ENCODE measurements at places on chromosomes 7 and 10. TPM values are rescaled to one million over a fixed set of nuclear protein-coding genes. Genes with fewer than 3 reads are reported as not detected.

- no peak overlapping the region for H3K4me3 ChIP-seq
- no peaks in the 10 kb centered on the region for H3K36me3 ChIP-seq
- H3K27ac ChIP-seq = no peak overlapping the region
These were observed 180.0 kb downstream of the GFRA1 start for GRCh38 chr10:116093031-116093430.

- H3K4me3 ChIP-seq = no peak overlapping the region
- no peaks in the 10 kb centered on the region for H3K36me3 ChIP-seq
- DNase-seq = no peak
- no peaks in the 10 kb centered on the region for H3K27me3 ChIP-seq
- H3K4me1 ChIP-seq = no peaks in the 10 kb centered on the region
- no peak overlapping the region for H3K27ac ChIP-seq
These were observed 75.4 kb downstream of the HDAC9 start for GRCh38 chr7:18570890-18571478.

GRCh38 chr7:81819861-81820260, 50.0 kb upstream of the HGF start:
- H3K4me1 ChIP-seq = no peaks in the 10 kb centered on the region
- H3K4me3 ChIP-seq = no peak overlapping the region
- H3K27me3 ChIP-seq = no peaks in the 10 kb centered on the region
- no peaks in the 10 kb centered on the region for H3K36me3 ChIP-seq
- H3K27ac ChIP-seq = no peak overlapping the region

DNA sequence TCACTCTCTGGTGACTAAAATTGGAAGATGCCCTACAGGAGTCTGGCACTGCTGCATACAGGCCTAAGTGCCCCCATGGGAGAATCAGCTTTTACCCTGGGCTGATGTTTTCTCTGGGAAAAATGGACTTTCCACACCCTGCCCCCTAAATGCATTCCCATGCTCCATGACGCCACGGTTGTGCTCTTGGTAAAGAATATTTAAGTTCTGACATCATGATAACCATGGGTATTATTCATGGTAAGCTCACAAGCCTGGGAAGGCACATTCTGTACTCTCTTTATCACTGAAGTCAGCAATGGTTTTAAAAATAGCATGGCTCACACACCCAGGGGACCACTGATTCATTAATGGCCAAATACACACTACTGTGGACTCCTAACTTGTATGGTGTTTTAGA, 43.4 kb downstream of the HIPK2 start:
- no peak overlapping the region for H3K4me3 ChIP-seq
- H3K4me1 ChIP-seq = peaks cover 18% of the 10 kb centered on the region
- no peaks in the 10 kb centered on the region for H3K36me3 ChIP-seq
- H3K27me3 ChIP-seq = no peaks in the 10 kb centered on the region
- DNase-seq = no peak

- no peak overlapping the region for H3K27ac ChIP-seq
- no peak for DNase-seq
- no peak overlapping the region for H3K4me3 ChIP-seq
- H3K36me3 ChIP-seq = no peaks in the 10 kb centered on the region
- H3K27me3 ChIP-seq = no peaks in the 10 kb centered on the region
These were observed 138.8 kb upstream of the FAM20C start for GRCh38 chr7:53531-53930.

TMEM178B gene
- 2.4 TPM for total RNA-seq

DNA sequence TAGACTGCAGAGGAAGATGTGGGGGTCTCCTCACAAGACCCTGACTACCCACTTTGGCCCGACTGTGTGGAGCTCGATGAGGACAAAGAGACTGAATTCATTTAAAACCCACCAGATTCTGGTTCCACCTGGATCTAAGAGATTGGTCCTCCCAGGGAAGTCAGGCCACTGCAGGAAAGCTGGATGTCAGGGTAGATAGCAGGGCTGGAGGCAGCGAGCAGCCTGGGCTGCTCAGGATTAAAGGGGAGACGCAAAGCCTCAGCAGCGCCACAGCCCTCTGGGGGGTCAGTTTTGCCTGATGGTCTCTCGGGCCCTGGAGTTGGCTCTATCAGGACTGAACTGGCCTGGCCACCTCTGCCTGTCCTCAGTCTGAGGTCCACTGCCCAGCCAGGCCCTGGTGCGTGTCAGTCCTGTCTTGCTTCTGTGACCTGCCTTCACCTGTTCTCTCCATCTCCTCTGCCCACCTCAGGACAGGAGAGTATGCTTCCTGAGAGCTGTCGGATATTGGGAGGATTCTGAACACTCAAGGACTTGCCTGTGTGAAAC, 12.2 kb upstream of the KLRG2 start:
- DNase-seq = no peak
- no peak overlapping the region for H3K27ac ChIP-seq
- no peaks in the 10 kb centered on the region for H3K36me3 ChIP-seq
- H3K4me1 ChIP-seq = no peaks in the 10 kb centered on the region
- H3K27me3 ChIP-seq = no peaks in the 10 kb centered on the region
- H3K4me3 ChIP-seq = no peak overlapping the region

GRCh38 chr10:48474765-48475365, 130.0 kb downstream of the ARHGAP22 start:
- DNase-seq = no peak
- H3K27me3 ChIP-seq = no peaks in the 10 kb centered on the region
- no peaks in the 10 kb centered on the region for H3K36me3 ChIP-seq
- H3K4me3 ChIP-seq = no peak overlapping the region
- no peaks in the 10 kb centered on the region for H3K4me1 ChIP-seq

GRCh38 chr7:2571409-2571808, 12.6 kb downstream of the IQCE start:
- H3K27ac ChIP-seq = no peak overlapping the region
- no peak overlapping the region for H3K4me3 ChIP-seq
- H3K27me3 ChIP-seq = no peaks in the 10 kb centered on the region
- H3K36me3 ChIP-seq = peaks cover 4% of the 10 kb centered on the region
- H3K4me1 ChIP-seq = peaks cover 13% of the 10 kb centered on the region

CTTNBP2 gene
- 15.4 TPM for total RNA-seq

- no peaks in the 10 kb centered on the region for H3K36me3 ChIP-seq
- H3K27me3 ChIP-seq = no peaks in the 10 kb centered on the region
- no peak overlapping the region for H3K4me3 ChIP-seq
- H3K27ac ChIP-seq = no peak overlapping the region
- no peaks in the 10 kb centered on the region for H3K4me1 ChIP-seq
These were observed 169.3 kb upstream of the PRSS1 start for GRCh38 chr7:142579946-142580345.

ANXA8L1 gene
- total RNA-seq = 18.9 TPM

- DNase-seq = no peak
- H3K4me1 ChIP-seq = peaks cover 1% of the 10 kb centered on the region
- H3K27me3 ChIP-seq = no peaks in the 10 kb centered on the region
- no peak overlapping the region for H3K4me3 ChIP-seq
These were observed 25.9 kb upstream of the C10orf71 start for GRCh38 chr10:49273082-49273465.

DNA sequence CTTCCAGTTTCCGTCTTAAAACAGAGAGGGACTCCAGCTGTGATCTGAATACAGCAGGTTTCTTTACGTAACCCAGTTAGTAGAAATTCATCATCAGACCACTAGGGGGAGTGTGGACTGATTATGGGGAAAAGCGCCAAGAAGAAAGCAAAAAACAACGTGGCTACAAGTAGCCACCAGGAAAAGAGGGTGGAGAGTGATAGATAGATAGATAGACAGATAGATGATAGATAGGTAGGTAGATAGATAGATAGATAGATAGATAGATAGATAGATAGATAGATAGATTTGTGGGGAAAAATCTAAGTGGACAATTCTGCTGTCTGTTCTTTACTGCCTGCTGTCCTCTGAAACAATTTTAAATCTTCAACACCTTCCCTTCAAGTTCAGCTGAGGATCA, 12.7 kb upstream of the AKR1B10 start:
- H3K27me3 ChIP-seq = no peaks in the 10 kb centered on the region
- H3K36me3 ChIP-seq = no peaks in the 10 kb centered on the region
- H3K27ac ChIP-seq = no peak overlapping the region
- no peak overlapping the region for H3K4me3 ChIP-seq
- DNase-seq = peak; percentile 73
- H3K4me1 ChIP-seq = no peaks in the 10 kb centered on the region

DNA sequence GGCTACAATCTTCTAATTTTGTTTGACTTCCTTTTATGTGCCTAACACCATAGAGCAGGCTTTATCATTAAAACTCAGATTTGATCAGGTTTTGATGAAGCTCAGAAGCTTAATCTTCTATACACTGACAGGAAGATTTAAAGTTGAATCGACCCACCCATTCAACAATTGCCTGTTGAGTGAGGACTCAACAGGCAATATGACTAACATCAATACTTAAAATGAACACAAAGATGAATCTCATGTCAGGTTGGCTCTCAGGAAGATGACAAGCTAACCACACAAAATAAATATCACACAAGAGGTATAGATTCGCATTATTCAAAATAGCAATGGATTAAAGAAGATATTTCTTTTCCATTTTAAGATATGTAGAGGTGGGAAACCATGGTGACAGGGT, 36.7 kb upstream of the SNX13 start:
- H3K27ac ChIP-seq = no peak overlapping the region
- no peaks in the 10 kb centered on the region for H3K27me3 ChIP-seq
- H3K4me1 ChIP-seq = no peaks in the 10 kb centered on the region
- no peak for DNase-seq
- H3K36me3 ChIP-seq = no peaks in the 10 kb centered on the region
- H3K4me3 ChIP-seq = no peak overlapping the region

METTL2B gene
- 25.0 TPM for total RNA-seq

GRCh38 chr10:27794157-27794556, 48.5 kb upstream of the MKX start:
- no peaks in the 10 kb centered on the region for H3K27me3 ChIP-seq
- no peaks in the 10 kb centered on the region for H3K36me3 ChIP-seq
- no peak for DNase-seq
- no peaks in the 10 kb centered on the region for H3K4me1 ChIP-seq

DNA sequence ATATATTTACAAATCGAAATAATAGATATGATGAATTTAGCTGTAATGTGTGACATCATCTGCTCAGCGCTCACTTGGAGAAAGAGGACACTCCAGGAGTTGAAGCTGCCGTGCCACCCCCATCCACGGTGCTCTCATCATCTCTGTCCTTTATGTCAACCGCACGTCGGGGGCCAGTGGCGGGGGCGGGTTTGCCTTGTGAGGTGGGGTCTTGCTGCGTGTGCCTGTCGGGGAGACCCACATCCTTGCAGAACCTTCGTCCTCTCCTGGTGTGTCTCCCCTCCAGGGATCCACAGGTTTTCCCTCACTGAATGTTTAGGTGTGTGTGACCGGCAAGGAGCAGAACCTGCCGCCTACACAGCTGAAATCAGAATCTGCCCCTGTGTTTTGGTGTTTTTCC, 71.6 kb downstream of the INPP5A start:
- no peaks in the 10 kb centered on the region for H3K36me3 ChIP-seq
- H3K27me3 ChIP-seq = no peaks in the 10 kb centered on the region
- H3K4me1 ChIP-seq = peaks cover 31% of the 10 kb centered on the region
- no peak for DNase-seq

GPR158 gene
- total RNA-seq = not detected

GRCh38 chr7:91659096-91659495, 221.4 kb downstream of the MTERF1 start:
- no peak overlapping the region for H3K27ac ChIP-seq
- H3K36me3 ChIP-seq = no peaks in the 10 kb centered on the region
- H3K27me3 ChIP-seq = no peaks in the 10 kb centered on the region
- H3K4me1 ChIP-seq = no peaks in the 10 kb centered on the region
- no peak overlapping the region for H3K4me3 ChIP-seq

DNA sequence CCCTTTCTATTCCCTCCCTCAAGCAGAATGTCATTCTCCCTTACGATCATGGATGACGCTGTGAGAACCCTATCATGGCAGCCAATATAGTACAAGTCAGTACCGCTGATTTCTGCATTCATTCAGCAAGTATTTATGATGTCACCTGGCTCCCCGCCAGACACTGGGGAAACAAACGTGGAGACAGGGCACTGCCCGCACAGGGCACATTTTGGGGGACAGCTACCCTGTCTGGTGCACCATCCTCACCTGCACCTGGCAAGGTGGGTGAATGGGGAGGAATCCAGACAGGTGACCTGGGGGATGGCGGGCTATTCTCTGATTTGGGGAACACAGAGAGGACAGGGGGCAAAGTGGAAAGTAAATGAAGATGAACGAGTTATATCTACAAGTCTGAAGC, 28.4 kb downstream of the MKI67 start:
- H3K36me3 ChIP-seq = peaks cover 16% of the 10 kb centered on the region
- H3K27me3 ChIP-seq = no peaks in the 10 kb centered on the region
- no peaks in the 10 kb centered on the region for H3K4me1 ChIP-seq
- no peak for DNase-seq

DNA sequence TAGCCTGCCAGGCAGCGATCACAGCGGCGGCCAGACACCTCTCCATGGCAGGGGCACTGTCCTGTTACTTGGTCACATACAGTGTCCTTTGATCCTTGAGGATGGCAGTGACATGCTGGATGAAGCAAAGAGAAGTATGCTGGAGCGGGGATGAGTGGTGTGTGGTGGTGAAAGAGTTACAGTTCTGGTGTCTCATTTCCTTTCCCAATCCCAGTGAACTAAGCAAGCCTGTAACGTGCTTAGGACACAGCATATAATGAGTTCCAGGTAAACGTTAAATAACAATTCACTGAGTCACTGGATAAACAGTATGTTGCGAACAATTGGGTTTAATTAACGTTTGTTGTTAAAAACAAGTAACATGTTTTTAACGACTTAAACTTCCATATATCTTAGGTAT, 63.5 kb upstream of the LAMB1 start:
- H3K27ac ChIP-seq = no peak overlapping the region
- no peaks in the 10 kb centered on the region for H3K27me3 ChIP-seq
- H3K4me3 ChIP-seq = no peak overlapping the region
- no peaks in the 10 kb centered on the region for H3K36me3 ChIP-seq
- no peak for DNase-seq

CACNB2 gene
- total RNA-seq = 5.1 TPM

GRCh38 chr7:17347401-17347800, 48.9 kb downstream of the AHR start:
- H3K36me3 ChIP-seq = no peaks in the 10 kb centered on the region
- DNase-seq = no peak
- H3K27ac ChIP-seq = no peak overlapping the region
- no peaks in the 10 kb centered on the region for H3K4me1 ChIP-seq

DNA sequence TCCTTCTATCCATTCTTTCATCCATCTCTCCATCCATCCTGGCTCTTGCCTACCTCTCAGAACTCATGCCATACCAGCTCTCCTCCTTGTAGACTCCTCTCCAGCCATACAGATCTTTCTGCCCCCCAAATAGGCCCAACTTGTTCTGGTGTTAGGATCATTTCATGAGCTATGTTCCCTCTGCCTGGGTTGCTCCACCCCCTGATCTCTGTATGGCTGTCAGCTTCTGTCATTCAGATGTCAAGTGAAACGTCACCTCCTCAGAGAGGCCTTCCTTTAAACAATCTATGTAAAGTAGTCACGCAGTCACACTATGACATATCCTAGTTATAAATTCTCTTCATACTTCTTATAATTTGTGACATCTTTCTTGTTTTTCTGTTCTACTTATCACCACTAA, 42.3 kb upstream of the PNLIPRP3 start:
- H3K4me1 ChIP-seq = no peaks in the 10 kb centered on the region
- no peak overlapping the region for H3K4me3 ChIP-seq

GRCh38 chr10:78028438-78029268, 662 bp downstream of the POLR3A start:
- H3K27ac ChIP-seq = peak overlapping the region; percentile 71
- H3K36me3 ChIP-seq = peaks cover 29% of the 10 kb centered on the region
- H3K4me3 ChIP-seq = peak overlapping the region; percentile 97
- H3K4me1 ChIP-seq = peaks cover 5% of the 10 kb centered on the region
